Activated CD8-positive, alpha-beta memory T cell treated with anti-CD3 and anti-CD28 coated beads for 1 hour (primary cell): ENCODE measurements at places on chromosomes 3 and 15.
A peak's percentile ranks its signal among the peaks of the same experiment; 100 is the strongest.

DNA sequence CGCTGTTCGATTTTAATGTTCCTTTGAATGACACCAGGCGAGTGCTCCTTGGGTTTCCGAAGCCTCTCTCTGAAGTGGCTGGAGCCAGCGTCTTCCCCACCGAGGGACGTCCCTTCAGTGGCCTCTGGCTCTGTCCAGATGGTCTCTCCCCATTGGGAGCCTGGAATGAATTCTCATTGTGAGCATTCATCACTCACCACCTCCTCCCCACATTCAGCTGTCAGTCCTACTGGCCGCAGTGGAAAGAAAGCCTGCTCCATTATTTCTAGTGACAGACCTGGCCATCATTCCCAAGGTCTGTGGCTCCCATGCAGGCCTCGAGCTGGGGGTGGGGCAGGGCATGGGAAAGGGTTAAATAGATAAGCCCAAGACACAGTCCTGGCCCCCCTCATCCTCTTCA lies 35.2 kb downstream of the ZNF710 start:
- no peak for DNase-seq

GRCh38 chr3:87553058-87553457 lies 276.7 kb upstream of the POU1F1 start:
- DNase-seq = no peak

- no peak for DNase-seq
Observed at GRCh38 chr3:43786102-43786501, 95.4 kb downstream of the ABHD5 start.

GRCh38 chr3:111103807-111104206 lies 32.2 kb downstream of the NECTIN3 start:
- DNase-seq = no peak

- DNase-seq = no peak
Observed at GRCh38 chr15:91522605-91523332, 330.7 kb upstream of the SLCO3A1 start.

- peak; percentile 68 for DNase-seq
Observed at GRCh38 chr15:78034495-78035191, 42.9 kb downstream of the TBC1D2B start.

DNA sequence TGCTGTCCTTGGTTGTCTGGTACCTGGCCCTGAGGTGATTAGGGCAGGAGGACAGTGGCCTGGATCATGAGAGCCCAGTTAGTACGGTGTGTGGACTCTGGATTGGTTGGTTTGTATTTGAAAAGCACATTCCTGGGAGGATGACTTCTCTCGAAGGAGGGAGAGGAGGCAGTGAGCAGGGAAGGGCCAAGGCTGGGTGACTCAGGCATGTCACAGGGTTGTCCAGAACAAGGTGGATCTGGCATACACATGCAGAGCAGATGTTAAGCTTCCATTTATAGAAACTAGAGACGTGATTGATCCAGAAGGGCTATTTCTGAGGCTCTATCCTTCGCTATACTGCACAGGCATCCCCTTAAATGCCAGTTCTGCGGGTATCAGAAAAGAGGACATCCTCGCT lies 34.4 kb downstream of the FAM240A start:
- no peak for DNase-seq

- no peak for DNase-seq
Observed at GRCh38 chr3:44612678-44613077, 12.2 kb upstream of the ZNF197 start.

DNA sequence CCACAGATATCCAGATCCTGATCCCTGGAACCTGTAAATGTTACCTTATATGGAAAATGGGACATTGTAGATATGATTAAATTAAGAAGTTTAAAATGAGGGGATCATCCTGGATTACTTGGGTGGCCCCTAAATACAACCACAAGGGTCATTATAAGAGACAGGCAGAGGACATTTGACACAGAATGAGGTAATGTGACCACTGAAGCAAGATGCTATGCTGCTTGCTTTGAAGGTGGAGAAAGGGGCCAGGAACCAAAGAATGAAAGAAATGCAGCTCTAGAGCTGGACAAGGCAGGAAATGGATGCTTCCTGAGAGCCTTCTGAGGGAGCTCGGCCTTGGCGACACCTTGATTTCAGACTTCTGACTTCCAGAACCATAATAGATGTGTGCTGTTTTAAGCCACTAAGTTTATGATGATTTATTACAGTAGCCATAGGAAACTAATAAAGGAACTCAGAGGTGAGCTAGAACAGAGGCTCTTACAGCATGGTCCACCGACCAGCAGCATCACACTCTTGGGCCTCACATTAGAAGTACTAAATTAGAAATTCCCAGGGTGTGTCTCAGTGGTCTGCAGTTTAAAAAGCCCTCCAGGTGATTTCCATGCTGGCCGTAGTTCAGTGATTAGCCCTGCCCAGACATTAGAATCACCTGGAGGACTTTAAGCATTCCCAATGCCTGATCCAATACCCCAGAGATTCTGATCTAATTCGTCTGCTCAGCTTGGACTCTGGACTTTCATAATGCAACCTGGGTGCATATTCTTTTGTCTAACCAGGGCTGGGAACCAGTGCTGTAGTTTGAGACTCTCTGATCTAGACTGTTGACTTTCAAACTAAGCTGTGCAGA lies 7.5 kb downstream of the COLQ start:
- DNase-seq = no peak

DNA sequence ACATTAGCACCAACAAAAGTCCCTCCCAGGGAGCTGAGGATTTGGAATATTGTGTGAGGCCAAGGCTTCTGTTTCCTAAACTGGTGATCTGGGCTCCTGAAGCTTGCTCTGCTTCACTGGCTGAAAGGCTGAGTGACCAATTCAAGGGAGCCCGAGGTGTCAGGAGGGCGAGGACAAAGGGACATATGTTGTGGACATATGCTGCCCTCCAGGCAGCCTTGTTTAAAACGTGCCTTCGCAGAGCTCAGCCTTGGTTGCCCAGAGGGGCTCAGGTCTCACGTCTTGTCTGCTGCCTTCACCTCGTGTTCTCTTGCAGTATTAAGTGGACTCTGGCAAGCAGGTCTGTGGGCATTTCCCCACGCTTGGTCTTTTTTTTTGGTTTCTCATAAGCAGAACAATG lies 7.0 kb downstream of the SLCO3A1 start:
- DNase-seq = no peak

DNA sequence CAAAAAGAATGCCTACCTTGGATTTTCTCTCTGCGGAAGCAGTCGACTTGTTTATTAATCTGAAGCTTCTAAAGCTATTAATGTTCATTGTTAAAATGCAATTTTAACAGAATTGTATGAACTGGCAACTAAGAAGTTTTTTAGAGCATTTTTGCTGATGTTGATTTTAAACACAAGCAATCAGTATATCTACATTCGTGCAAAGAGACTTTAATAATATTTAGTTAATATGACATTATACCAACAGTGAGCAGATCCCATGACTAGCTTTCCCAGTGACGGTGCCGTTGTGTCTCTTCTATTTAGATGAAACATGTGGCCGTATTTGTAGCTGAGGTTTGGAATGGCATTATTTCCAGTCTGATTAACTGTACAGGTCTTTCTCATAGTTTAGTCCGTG lies 88.0 kb downstream of the PEX5L start:
- no peak for DNase-seq

DNA sequence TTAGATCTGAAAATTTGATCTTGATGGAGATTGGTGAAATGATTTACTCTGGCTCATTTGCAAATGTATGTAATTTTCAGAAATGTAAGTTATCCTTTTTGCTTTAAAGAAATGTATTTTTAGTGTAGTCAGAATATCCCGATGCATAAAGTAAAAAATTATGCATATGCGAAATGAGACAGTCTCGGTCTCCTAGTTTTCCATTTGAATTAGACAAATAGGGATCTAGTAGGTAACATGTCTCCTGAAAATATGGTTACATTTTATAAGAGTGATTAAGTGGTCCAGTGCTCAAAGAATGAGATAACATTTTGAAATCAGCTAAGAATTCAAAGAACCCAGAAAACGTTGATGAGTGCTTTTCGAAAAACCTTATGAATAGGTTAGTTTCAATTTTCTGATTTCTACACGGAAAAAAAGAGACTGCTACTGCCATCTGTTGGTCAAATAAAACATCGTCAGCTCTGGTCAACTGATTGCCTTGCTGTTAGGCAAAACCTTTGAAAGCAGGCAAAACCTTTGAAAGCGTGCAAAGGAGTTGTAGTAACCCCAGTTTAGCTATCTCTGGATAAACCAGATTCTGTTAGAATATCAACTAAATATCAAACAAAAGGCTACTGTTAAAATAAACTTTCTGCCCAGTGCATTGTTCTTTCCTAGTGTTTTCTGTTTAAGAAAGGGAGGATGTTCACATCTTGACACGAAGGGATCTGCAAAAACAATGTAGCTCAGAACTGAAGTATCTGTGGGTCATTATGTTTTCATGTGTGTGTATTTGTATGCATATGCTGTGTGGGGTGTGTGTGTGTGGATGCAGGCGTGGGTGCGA lies 59.3 kb upstream of the CHMP2B start:
- DNase-seq = no peak

DNA sequence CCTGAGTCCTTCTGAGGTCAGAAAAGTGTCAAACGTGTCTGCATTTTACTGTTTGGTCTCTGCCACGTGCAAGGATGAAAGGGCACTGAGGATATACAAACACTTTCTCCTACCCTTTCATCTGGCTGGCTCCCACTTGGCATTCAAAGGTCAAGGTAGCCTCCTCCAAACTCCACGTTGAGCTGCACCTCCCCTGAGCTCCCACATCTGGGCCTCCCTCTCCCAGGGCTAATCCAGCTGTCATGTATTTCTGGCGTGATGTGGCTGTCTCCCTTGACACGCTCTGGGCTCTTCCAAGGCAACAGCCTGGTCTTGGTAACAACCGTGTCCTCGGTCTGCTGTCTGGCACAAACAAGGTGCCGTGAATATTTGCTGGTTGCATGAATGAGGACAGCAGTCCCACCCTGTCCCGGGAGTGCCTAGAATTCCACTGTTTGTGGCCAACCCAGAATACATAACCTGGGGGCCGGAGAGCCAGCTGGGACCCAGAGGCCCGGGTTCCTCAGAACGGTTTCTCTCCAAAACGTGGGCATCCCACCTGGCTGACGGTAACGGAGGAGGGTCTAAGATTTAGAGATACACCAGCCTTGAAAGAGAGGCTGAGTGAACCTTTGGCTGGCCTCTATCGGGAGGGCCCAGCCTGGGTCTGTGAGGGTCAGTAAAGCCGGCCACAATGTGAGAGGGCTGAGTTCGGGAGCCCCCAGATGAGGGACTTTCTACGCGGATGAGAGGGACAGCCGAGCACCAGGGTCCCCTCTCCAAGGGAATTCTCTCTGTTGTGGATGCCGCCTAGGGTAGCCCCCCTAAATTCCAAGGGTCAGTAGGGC lies 767 bp downstream of the GLT8D1 start:
- no peak for DNase-seq

- DNase-seq = no peak
Observed at GRCh38 chr15:80890341-80891005, 99.1 kb downstream of the MESD start.

DNA sequence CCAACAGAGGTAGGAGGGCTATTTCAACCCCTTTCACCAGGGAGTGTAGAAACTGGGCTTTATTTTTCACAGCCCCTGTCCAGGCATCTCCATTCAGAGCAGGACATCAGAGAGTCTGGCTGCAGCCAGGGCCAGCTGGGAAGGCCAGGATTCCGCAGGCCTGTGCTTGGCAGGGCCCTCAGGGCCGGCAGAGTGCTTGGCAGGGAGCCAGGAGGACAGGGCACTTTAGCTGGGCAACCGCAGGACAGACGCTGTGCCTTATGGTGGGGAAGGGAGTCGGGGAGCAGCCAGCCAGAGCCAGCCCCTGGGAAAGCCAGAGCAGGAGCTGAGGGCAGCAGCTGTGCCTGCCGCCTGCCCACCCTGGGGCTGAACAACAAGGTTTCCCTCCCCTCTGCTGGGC lies 34.5 kb upstream of the IQCF6 start:
- no peak for DNase-seq

- no peak for DNase-seq
Observed at GRCh38 chr15:37824717-37825382, 109.6 kb upstream of the TMCO5A start.

DNA sequence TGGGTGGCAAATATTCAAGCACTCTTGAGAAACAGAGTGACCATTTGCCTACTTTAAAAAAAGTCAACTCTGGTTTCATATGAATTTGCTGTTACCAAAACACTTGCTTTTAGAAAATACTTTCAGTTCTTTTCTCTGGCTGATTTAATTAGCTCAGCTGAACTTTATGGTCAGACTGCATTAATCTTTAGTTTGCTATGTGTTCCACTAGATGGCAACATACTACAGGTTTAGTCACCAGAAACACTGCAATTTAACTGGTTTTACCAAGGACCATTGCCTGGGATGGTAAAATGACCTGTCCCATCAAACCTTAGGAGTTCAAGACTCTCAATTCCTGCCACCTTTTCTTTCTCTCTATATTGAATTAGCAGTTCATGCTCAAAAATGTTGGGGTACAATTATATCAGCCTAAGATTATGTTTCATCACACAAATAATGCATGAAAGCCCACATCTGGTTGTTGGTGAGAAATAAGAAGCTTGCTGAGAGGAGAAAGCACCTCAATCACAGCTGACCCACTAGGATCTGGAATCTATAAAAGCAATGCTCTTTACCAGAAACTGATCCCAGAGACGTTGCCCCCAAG lies 14.2 kb downstream of the EIF4E3 start:
- DNase-seq = no peak

DNA sequence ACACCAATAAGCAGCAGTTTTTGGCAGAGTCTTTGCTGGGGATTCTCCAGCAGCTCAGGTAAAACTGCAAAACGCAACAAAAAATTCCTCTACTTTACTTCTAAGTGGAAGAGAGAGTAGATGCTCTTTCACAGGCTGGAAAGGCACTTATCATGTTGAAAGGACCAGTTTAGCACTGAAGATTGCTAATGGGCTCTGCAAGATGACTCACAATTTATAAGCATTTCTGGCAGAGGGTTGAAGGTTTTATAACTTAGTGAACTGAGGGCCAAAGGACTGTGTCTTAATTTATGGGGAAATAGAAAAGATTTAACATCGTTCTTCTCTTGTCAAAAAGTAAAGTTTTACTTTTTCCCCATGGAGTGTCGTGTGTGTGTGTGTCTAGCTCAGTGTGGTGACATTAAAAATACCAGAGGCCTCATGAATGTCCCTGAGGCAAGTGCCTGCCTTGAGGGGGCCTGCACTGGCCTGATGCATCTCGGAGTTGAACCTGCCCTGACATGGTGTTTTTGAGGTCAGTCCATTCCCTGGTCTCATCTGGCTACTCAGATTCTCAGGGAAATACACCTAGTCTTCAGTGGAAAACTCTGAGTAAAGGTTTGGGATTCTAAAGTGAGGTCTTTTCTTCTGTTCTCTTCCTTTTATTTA lies 1092.0 kb downstream of the NAALADL2 start:
- DNase-seq = no peak

DNA sequence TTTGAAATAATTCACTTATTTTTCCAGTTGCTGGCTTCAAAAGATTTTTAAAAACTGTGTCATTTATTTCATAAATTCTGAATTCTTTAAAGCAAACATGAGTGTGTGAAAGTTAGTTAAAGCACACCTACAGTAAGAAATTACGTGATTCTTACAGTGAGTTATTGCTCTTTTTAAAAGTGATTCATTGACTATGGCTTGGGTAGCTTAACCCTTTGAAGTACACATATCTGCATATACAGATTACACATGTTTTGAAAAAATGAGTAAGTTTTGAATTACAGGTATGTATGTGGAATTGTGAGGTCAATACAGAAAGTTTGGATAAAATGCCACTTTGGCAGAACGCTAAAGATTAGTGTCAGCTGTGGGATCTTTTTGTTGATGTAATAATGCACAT lies 64.5 kb upstream of the MBNL1 start:
- no peak for DNase-seq

- no peak for DNase-seq
Observed at GRCh38 chr3:107822308-107822707, 268.5 kb downstream of the CD47 start.

GRCh38 chr3:101066711-101067129 lies 73.5 kb upstream of the ABI3BP start:
- no peak for DNase-seq

- DNase-seq = no peak
Observed at GRCh38 chr15:40357246-40357645, 773 bp upstream of the DISP2 start.
